ENCODE measurements at places on chromosomes 2 and 18. TPM values are rescaled to one million over a fixed set of nuclear protein-coding genes. Genes with fewer than 3 reads are reported as not detected.

- DNase-seq = no peak
Measured at GRCh38 chr2:10659898-10660568, 29.7 kb downstream of the NOL10 start.

- DNase-seq = no peak
Measured at GRCh38 chr2:5868931-5869330, 176.7 kb downstream of the SOX11 start.

The PHOSPHO2 gene
- total RNA-seq = 3.4 TPM

DNA sequence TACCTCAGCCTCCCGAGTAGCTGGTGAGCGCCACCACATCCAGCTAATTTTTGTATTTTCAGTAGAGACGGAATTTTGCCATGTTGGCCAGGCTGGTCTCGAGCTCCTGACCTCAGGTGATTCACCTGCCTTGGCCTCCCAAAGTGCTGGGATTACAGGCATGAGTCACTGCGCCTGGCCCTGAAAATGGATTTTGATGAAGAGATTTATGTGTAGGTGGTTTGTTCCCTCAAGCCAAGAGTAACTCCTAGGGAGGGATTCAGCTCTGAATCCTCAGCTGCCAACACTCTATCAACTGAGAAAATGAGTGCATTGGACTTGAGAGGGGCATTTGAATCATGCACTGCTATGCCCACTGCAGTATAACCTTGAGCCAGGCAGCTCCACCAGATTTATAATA, 17.5 kb upstream of the LIPG start:
- DNase-seq = no peak

- no peak for DNase-seq
Measured at GRCh38 chr2:200735061-200735460, 76.6 kb upstream of the BZW1 start.

The PLCL1 gene
- 0.23 TPM for total RNA-seq

- no peak for DNase-seq
Measured at GRCh38 chr2:8794923-8795825, 42.2 kb downstream of the KIDINS220 start.

GRCh38 chr2:236352761-236353593, 88.8 kb upstream of the ASB18 start:
- DNase-seq = no peak

GRCh38 chr2:204415406-204416181, 129.7 kb upstream of the PARD3B start:
- DNase-seq = no peak

DNA sequence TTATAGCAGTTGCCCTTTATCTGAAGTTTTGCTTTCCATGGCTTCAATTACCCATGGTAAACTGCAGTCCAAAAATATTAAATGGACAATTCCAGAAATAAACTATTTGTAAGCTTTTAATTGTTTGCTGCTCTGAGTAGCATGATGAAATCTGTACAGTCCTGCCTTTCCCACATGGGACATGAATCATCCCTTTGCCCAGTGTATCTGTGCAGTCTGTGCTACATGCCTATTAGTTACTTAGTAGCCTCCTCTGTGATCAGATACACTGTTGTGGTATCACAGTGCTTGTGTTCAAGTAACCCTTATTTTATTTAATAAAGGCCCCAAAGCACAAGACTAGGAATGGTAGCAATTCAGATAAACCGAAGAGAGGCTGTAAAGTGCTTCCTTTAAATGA, 810.6 kb upstream of the PIK3C3 start:
- DNase-seq = no peak

DNA sequence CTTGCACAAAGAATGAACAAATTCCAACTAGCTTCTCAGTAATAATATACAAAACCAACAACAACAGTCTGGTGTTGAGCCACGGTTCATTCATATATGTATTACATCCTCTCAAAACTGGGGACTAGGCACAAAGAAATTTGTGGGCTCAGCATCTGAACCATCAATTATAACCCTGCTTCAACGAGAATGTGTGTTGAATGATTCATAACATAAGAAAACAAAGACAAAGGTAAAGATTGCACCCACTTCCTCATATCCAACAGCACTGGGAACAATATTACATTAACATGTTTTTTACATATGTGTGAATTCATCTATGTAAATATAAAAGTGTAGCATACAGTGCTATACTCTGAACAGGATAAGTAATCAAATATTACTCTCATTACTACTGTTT, 144.8 kb downstream of the CDH2 start:
- DNase-seq = no peak

- DNase-seq = no peak
Measured at GRCh38 chr2:50680646-50681045, 351.3 kb downstream of the NRXN1 start.

DNA sequence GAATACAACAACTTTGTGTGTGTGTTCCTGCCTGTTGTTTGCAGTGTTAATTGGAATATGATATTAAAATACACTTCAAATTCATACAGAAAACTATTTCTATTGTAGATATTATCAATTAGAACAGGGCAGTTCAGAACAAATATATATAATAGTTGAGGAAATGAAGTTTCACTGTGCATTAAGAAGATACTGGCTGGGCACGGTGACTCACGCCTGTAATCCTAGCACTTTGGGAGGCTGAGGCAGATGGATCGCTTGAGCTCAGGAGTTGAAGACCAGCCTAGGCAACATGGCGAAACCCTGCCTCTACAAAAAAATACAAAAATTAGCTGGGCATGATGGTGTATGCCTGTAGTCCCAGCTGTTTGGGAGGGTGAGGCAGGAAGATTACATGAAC, 79.3 kb downstream of the ASAP2 start:
- no peak for DNase-seq

The LRP1B gene
- total RNA-seq = not detected

- DNase-seq = no peak
Measured at GRCh38 chr2:96852667-96853066, 5.1 kb downstream of the ANKRD39 start.

The AMER3 gene
- total RNA-seq = not detected

The GPR35 gene
- 7.6 TPM for total RNA-seq

DNA sequence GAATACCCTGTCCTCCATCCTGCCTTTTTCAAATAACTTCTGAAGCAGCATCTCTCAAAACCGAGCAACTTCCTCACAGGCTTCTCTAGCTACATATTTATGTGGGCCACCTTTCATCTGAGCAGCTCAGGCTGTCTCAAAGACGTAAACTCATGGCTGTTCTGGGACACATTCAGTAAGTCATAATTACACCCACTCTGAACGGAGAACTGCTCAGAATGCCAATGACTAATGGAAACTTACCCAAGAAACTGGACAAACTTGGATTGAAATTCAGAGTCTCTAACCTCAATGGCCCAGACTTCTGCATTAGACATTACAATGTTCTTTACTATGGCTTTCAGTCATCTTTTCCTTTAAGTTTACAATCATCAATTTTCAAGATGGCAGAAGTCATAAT, 145.2 kb downstream of the RAD51AP2 start:
- no peak for DNase-seq

The LRRC30 gene
- not detected for total RNA-seq

DNA sequence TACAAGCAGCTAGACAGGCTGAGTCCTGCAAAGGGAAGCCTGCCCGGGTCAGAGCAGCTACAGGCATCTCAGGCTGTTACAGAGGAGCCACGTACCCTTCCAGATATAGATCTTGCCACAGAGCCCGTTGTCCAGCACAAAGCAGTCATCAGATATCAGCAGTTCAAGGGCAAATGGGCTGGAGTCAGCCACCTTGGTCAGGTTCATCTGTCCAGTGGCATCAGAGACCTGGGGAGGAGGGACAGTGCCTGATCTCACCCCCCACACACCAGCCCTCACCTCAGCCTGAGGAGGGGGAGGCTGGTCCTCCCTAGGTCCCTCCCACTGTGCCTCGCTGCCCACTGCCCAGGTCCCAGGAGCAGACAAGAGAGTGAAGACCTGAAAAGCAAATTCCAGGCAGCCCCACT, 12.2 kb downstream of the CAPG start:
- DNase-seq = no peak

- DNase-seq = no peak
Measured at GRCh38 chr2:227160164-227160563, 3.8 kb downstream of the COL4A4 start.

DNA sequence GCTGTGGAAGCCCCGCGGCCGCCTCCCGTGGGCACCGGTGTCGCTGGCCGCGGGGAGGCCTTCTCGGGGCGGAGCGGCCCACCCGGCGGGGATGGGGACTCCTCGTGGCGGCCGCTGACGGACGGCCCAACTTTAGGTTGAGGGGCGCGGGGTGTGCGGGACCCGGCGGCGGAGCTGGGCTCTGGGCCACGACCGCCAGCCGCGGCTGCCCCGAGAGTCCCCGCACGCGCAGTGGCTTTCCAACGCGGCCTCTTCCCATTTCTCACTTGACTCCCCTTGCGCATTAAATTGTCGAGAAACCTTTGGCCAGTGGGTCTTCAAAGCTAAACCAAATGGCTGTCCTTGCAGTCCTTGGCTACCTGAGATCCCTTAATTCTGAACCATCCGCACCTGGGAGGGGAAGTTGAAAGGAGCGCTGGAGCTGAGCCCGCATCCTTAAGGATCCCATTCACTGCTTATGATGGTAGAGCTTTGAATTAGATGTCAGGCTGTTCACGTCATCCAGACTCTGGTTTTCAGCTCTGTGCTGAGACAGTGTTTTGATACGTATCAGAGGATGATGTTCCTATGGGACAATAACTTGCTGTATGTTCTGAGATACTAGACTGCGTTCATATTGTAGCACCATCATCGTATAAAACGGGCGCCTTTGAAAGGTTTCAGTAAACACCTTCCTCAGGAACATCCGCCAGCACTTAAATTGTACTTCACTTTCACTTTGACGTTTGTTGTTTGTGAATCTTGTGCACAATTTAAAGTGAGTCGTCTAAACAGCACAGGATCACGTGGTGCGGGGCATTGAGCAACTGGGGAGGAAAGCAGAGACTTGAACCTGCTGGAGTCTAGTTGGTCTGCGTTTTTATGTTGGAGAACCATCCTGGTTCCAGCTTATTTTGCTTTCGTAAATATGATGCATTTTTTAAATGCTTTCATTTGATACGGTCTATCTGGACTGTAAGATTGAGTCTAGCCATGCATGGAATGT, 874 bp downstream of the CLIP4 start:
- DNase-seq = peak; percentile 61

DNA sequence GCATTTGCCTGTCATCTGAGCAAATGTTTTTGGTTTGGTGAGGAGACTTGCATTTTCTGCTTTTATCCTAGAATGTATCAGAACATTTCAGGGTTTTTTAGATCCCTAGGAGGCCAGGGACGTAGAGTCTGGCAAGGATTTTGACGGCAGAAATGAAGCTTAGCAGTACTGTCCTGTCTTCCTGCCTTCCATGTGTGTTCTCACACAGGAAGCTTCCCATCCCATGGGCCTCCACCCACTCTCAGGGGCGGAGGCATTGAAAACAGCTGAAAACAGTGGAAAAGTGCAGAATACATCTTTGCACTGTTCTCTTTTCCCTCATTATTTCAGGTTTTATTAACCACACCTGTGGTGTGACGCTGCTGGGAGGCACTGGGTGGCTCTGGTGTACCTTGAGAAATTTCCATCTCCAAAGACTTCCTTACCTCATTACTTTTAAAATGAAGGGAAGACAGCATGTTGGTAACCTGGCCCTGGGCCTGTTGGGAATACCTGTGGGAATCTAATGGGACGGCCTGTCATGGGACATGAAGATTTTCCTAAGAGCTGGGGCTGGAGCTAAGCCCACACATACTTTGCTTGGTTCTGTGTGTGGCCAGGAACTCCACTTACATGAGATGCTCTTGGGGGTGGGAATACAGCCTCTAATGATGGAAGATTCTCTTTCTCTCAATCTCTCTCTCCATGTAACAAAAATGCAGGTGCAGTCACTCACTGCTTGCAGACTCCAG, 20.5 kb downstream of the PCARE start:
- no peak for DNase-seq

The AGXT gene
- total RNA-seq = not detected

- no peak for DNase-seq
Measured at GRCh38 chr2:178998539-178998938, 51.4 kb downstream of the CCDC141 start.

DNA sequence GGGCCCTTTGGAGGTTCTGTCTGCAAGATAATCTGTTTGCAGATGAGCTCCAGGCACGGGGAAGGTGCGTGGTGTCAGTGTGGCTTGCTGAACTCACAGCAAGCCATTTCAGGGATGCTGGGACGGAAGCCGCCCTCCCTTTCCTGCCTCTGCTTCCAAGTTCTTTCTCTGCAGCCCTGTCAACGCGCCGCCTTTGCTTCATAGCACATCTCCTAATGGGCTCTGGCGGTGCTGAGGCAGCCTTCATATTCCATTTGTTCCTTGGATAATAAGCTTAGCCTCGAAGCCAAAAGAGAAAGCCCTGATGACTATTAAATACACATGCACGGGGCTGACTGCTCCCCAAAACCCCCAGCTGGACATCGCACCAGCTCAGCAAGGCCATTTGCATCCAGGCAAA, 81.7 kb upstream of the TAF1B start:
- no peak for DNase-seq

- no peak for DNase-seq
Measured at GRCh38 chr18:56458770-56459712, 179.4 kb downstream of the TXNL1 start.

The LCT gene
- total RNA-seq = 0.34 TPM

GRCh38 chr2:178441426-178441825, 9.5 kb downstream of the PRKRA start:
- DNase-seq = no peak

DNA sequence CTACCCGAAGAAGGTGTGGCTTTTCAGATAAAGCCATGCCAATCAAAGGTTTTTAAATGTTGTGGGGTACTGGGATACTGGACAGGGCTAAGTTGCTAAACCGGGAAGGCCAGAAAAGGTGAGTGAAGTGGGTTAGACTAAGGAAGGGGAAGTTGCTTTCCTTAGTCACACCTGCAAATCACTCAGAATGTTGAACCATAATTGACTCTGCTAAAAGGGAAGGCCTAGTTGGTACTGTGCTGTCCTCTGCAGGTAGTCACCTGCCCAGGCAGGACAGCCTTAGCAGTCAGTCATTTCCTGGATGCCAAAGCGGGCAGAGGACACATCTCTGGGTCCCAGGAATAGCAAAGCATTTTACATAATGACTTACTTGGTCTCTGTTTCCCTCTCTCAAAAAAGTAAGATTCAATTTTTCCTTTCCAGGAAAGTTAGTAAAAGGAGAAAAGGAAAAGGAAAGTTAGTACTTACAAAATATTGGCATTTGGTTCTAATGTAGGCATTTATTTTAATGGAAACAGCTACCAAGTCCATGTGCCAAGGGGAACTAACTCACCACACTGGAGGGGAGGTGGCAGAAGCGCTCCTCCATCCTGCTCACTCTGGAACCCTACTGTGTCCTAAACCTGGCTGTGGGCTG, 60.3 kb downstream of the RFTN2 start:
- DNase-seq = no peak

DNA sequence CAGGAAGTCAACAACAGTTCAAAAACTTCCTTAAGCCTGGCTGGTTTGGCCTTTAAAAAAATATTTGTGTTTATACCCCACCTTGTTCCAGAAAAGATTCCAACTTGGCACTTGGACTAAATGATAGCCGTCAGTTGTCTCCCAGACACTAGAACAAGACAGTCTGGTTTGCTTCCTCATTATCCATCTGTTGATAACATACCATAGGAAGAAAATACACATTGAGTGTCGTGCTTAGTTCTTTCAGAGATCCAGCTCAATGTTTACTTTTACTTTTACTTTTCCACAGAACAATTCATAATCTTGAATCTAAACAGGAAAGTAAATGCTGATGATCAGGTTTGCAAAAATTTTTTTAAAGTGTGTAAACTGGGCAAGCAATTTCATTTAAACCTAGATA, 2.4 kb upstream of the VPS54 start:
- DNase-seq = no peak

GRCh38 chr2:199485732-199486335, 28.1 kb upstream of the SATB2 start:
- DNase-seq = peak; percentile 33

- DNase-seq = no peak
Measured at GRCh38 chr2:237763812-237764211, 34.8 kb upstream of the RBM44 start.
